ENCODE measurements at places on chromosomes 3 and 15. TPM values are rescaled to one million over a fixed set of nuclear protein-coding genes. Genes with fewer than 3 reads are reported as not detected.

TPM1 gene
- total RNA-seq: 370 TPM

MEGF11 gene
- total RNA-seq: 2.7 TPM

TRAT1 gene
- total RNA-seq: not detected

C3orf85 gene
- not detected for total RNA-seq

CNTN3 gene
- 0.17 TPM for total RNA-seq

ITIH3 gene
- total RNA-seq: 0.37 TPM

FBXO40 gene
- total RNA-seq: 0.04 TPM

GRCh38 chr3:71629711-71630110, 46.2 kb upstream of the FOXP1 start:
- no peak overlapping the region for H3K27ac ChIP-seq
- no peaks in the 10 kb centered on the region for H3K4me1 ChIP-seq
- no peaks in the 10 kb centered on the region for H3K27me3 ChIP-seq

- H3K4me3 ChIP-seq: no peak overlapping the region
- no peak overlapping the region for H3K27ac ChIP-seq
- peaks cover 16% of the 10 kb centered on the region for H3K27me3 ChIP-seq
- H3K4me1 ChIP-seq: peaks cover 7% of the 10 kb centered on the region
- DNase-seq: no peak
These were observed 1.8 kb downstream of the GRK7 start for GRCh38 chr3:141764986-141765385.

- H3K27me3 ChIP-seq: peaks cover 29% of the 10 kb centered on the region
- H3K4me3 ChIP-seq: no peak overlapping the region
- no peak overlapping the region for H3K27ac ChIP-seq
- peaks cover 11% of the 10 kb centered on the region for H3K4me1 ChIP-seq
- peak; percentile 25 for DNase-seq
- no peaks in the 10 kb centered on the region for H3K36me3 ChIP-seq
These were observed 106.4 kb downstream of the EPHB1 start for GRCh38 chr3:134901461-134901860.

- peak; percentile 58 for DNase-seq
- no peak overlapping the region for H3K4me3 ChIP-seq
- H3K27me3 ChIP-seq: peaks cover 86% of the 10 kb centered on the region
These were observed 2.4 kb upstream of the RASSF1 start for GRCh38 chr3:50342813-50343633.

- no peak for DNase-seq
- no peaks in the 10 kb centered on the region for H3K4me1 ChIP-seq
- H3K27me3 ChIP-seq: no peaks in the 10 kb centered on the region
- H3K4me3 ChIP-seq: no peak overlapping the region
These were observed 226.6 kb upstream of the ROBO1 start for GRCh38 chr3:79994397-79994796.

GRCh38 chr3:129424185-129424841, 4.1 kb downstream of the EFCAB12 start:
- H3K4me3 ChIP-seq: no peak overlapping the region
- no peaks in the 10 kb centered on the region for H3K36me3 ChIP-seq
- H3K27ac ChIP-seq: peak overlapping the region; percentile 56
- H3K4me1 ChIP-seq: peaks cover 39% of the 10 kb centered on the region
- no peak for DNase-seq

DNA sequence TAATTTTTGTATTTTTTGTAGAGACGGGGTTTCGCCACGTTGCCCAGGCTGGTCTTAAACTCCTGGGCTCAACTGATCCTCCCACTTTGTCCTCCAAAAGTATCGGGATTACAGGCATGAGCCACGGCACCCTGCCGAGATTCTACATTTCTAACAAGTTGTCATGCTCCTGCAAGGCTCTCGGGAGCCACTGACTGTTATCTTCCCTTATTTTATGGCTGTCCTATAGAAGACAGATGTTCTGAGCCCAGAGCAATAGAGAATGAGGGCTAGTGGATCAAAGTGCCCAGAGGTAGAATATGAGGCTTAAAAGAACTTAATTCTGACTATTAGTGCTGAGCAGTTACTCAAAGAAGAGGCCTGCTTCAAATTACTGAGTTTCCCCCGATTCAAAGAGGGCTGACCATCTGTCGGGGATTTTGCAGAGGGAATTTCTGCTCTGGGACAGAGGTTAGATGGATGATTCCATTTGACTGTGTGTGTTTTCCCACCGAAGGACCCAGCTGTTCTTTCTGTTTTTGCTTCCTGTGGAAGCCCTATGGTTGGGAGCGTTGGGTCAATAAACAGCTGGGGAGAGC, 39.5 kb downstream of the ITPR1 start:
- H3K27ac ChIP-seq: peak overlapping the region; percentile 43
- peaks cover 21% of the 10 kb centered on the region for H3K4me1 ChIP-seq
- H3K27me3 ChIP-seq: no peaks in the 10 kb centered on the region
- H3K4me3 ChIP-seq: no peak overlapping the region
- peak; percentile 17 for DNase-seq
- H3K36me3 ChIP-seq: peaks cover 5% of the 10 kb centered on the region

GRCh38 chr15:73992594-73992898, 451 bp upstream of the STOML1 start:
- H3K4me1 ChIP-seq: peaks cover 36% of the 10 kb centered on the region
- no peaks in the 10 kb centered on the region for H3K36me3 ChIP-seq
- H3K4me3 ChIP-seq: peak overlapping the region; percentile 37
- peaks cover 13% of the 10 kb centered on the region for H3K27me3 ChIP-seq

DNA sequence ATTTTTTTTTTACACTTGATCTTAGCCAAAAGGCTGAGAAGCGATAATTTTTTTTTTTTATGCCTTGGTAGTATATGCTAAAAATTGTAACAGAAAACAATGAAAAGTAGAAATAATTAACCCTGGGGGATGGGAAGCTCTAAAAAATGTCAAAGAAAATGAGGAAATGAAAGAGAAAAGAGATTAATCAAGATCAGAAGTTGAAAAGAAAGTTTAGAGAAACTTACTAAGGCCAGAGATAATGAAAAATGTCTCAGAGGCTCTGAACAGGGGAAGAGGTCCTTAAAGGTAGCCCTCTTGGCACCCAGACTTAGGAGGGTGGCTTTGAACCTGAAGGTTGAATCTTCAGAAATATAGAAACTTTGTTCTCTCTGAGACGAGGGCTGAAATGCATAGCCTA, 58.6 kb upstream of the ZBED2 start:
- H3K27me3 ChIP-seq: peaks cover 5% of the 10 kb centered on the region
- no peak overlapping the region for H3K4me3 ChIP-seq
- no peak overlapping the region for H3K27ac ChIP-seq
- H3K36me3 ChIP-seq: no peaks in the 10 kb centered on the region
- H3K4me1 ChIP-seq: peaks cover 35% of the 10 kb centered on the region

DNA sequence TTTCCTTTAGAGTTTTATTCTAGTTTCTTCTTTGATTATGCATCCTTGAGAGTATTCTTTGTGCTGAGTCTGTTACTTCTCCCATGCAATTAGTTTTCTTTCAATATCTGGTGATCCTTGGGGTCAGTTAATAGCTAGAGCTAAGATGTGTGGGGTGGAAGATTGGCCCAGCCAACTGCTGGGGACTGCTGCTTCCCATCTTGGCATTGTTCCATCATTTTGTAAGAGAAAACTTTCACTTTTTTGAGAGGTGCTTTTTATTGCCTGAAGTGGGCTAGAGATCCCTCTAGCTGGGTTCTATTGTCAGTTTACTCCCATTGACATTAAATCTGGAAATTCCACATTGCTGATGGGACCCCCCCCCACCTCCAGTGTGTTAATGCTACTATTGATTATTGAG, 15.4 kb downstream of the BCL2L10 start:
- DNase-seq: no peak
- H3K27ac ChIP-seq: no peak overlapping the region
- H3K4me1 ChIP-seq: no peaks in the 10 kb centered on the region

- H3K36me3 ChIP-seq: peaks cover 17% of the 10 kb centered on the region
- peak overlapping the region; percentile 12 for H3K4me3 ChIP-seq
- no peaks in the 10 kb centered on the region for H3K27me3 ChIP-seq
- no peak for DNase-seq
- H3K4me1 ChIP-seq: peaks cover 57% of the 10 kb centered on the region
- H3K27ac ChIP-seq: peak overlapping the region; percentile 99
These were observed 35.7 kb downstream of the GPR176 start for GRCh38 chr15:39884351-39884750.

GRCh38 chr15:78437107-78437761, 782 bp upstream of the IREB2 start:
- peaks cover 18% of the 10 kb centered on the region for H3K4me1 ChIP-seq
- peaks cover under 1% of the 10 kb centered on the region for H3K27me3 ChIP-seq
- H3K27ac ChIP-seq: peak overlapping the region; percentile 47
- peak overlapping the region; percentile 86 for H3K4me3 ChIP-seq

DNA sequence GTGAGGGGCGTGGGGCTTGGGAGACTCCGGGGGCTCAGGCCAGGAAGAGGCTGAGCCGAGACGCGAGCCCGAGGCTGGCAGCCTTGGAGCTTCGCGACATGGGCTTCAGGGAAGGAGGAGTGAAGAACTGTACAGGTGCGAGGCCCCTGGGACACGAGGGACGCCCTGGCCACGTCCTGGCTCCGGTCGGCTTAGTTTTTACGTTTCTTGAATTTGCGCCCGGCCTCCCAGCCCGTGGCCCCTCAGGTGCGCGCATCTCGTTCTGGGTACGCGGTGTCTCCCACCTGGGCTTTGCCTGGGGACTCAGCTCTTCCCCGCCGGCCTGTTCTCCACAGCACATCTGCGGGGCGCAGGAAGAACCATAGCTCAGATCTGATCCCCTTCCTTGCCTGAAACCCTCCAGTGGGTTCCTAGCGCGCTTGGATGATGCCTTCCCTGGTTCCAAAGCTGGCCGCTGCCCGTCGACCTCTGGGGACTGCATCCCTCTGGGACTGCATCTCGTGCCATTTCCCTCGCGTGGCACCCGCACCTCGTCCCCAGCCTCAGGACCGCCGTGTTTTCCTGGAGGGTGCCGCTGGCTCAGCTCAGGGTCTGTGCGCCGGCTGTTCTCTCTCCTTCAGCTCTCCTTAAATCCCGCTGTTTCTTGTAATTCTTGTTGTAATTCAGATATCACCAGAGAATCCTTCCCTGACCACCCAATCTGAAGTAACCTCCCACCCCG, 614 bp downstream of the CHCHD6 start:
- no peak for DNase-seq
- peak overlapping the region; percentile 90 for H3K4me3 ChIP-seq
- H3K27me3 ChIP-seq: peaks cover 27% of the 10 kb centered on the region
- peaks cover 20% of the 10 kb centered on the region for H3K4me1 ChIP-seq
- H3K36me3 ChIP-seq: peaks cover 7% of the 10 kb centered on the region
- H3K27ac ChIP-seq: no peak overlapping the region

DNA sequence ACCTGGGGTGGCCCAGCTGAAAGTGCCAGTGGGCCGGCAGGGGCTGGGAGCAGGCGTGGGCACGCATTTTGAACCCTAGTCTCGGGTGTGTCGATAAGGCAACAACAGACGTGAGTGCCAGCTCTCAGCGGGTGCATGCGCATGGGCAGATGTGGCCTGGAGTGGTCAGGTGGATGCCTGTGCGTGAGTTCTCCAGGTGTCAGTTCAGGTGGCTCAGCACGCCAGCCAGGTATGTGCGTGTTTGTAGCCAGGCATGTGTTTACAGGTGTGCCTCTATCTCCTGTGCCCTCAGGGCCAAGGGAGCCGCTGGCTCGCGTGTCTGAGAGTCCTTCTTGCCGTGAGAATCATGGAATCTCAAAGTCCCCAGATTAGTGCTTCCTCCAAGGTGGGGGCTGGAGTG, 14.8 kb downstream of the CYP1A2 start:
- peaks cover 3% of the 10 kb centered on the region for H3K27me3 ChIP-seq
- H3K36me3 ChIP-seq: no peaks in the 10 kb centered on the region
- H3K27ac ChIP-seq: no peak overlapping the region
- DNase-seq: no peak
- H3K4me3 ChIP-seq: no peak overlapping the region
- H3K4me1 ChIP-seq: peaks cover 20% of the 10 kb centered on the region
